ENCODE measurements at places on chromosomes 1 and 21.

DNA sequence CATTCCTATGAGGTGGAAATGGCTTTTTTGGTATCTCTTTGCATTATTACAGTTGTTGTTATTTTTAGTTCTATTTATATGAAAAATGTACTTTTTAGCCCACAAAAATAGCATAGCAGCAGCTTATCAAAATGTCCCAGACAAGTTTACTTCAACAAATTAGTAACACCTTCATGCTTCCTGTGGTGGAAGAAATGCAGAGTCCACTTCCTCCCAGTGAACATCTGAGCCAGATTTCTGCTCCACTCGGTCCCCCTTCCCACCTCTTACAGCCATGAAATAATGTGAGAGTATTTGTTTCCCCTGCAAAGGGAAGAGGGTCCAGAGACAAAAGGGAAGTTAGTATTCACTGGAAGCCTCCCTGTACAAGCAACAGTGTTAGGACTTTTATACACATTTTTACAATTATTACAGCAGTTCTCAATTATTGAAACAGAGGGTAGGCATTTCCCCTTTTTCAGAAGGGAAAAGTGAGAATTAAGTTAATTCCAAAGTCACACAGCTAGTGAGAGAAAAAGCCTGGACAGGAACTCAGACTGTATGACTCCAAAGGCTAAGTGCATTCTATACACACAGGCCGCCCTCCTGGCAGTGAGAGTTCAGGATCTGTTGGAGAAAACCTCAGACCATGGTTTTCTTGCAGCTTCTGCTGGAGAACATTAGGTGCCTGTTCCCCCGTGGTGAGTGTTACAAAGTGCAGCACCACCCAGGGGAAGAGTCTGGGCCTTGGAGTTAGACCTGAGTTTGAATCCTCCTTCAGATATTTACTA, 126.5 kb downstream of the PBX1 start:
- DNase-seq, result no peak

DNA sequence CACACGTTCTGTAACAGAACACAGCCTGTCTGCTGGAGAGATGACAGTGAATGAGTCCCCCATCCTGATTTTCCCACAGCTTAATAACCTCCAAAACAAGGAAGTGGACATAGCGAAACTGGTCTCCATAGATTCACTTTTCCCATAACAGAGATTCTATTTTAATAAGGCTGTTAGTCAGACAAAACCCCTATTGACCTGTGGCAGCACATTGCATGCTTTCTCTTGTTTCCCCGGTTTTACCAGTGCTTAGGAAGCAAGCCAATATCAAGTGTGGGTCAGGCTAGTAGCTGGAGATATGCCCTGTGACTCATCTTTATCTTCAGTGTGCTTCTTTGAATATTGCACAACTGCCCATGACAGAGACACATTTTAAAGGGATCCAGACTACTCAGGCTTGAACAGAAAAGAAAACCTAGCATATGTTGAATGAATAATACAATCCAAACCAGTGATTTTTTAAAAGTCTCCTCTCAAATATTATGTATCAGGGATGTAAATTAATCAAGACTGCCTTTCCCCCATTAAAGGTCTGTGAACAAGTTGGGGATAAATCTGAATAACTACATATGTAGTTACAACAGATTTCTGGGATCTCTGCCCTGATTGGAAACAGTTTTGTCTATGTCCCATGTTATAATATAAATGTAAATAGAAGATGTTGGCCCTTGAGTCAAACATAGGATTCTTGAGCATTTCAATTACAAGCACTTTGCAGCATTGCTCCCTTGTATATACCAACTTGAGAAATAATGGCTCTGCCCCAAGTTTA, 11.9 kb upstream of the CLDN8 start:
- no peak for DNase-seq

- DNase-seq, result peak; percentile 28
These were observed 11.8 kb downstream of the DRAM2 start for GRCh38 chr1:111127923-111128643.

DNA sequence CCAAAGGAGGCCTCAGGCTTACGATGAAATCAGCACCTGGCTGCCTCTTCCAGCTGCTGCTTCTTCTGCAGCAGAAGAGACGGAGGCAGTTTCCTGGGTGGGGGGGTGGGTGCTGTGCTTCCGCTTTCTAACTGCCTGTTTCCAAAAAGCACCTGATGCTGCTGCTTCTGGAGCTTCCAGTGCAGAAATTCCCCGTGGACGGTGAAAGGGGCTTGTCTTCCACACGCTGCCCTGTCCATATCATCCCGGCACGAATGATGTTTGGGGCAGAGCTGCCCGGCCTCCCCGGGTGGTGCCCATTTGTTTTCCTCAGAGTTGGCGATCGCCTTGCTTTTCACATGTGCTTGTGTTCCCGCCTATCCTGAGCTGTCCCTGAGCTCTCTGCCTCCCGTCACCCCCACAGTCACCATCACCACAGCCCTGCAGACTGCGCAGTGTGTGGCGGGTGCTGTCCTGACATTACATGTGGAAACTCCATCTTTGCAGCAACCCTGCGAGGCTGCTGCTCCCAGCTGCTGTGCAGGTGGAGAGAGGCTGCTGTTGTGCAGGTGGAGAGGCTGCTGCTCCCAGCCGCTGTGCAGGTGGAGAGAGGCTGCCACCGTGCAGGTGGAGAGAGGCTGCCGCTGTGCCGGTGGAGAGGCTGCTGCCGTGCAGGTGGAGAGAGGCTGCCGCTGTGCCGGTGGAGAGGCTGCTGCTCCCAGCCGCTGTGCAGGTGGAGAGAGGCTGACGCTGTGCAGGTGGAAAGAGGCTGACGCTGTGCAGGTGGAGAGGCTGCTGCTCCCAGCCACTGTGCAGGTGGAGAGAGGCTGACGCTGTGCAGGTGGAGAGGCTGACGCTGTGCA, 1.8 kb downstream of the TTLL10 start:
- DNase-seq, result no peak

DNA sequence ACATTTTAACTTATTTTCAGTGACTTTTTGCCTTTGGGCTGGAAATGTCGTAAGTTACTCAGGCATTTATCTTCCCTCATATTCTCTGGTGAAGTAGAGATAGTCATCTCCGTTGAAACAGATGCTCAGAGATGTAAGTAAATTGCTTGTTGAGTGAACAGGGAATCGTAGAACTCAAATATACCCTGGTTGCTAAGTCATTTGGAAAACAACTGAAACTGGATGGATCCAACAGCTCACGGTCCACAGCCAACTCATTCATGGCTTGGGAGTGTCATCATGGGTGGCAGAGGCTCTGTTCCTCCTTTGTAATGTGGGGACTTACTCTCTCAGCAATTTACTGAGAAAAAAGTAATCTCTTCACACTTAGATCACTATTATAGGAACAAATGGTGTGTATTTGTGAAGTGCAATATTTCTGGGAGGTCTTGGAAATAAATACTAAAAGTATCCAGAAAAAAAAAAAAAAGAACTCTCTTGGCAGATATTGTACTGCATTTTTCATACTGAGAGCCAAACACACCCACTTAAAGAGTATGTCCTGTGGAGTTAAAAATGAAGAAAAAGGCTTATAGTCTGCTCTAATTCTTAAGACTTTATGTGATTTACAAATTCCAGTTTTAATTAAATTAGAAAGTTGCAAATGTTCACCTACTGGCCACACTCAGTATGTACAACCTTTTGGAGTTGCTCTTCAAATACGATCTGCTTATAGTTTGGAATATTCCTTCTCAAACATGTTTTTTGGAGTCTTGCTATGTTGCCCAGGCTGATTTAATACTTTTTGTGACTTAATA, 107.4 kb downstream of the LEPR start:
- DNase-seq, result no peak

Measured in CD4-positive, alpha-beta T cell treated with Interferon gamma for 1 hour (primary cell).